ENCODE measurements at places on chromosomes 11 and 22. TPM values are rescaled to one million over a fixed set of nuclear protein-coding genes. Genes with fewer than 3 reads are reported as not detected.

HTR3A gene
- total RNA-seq = not detected

- DNase-seq = no peak
These were observed 88.1 kb downstream of the PIWIL4 start for GRCh38 chr11:94655291-94655690.

GRCh38 chr11:118240999-118241763 is 11.0 kb downstream of the MPZL3 start:
- peak; percentile 65 for DNase-seq

OTOG gene
- total RNA-seq = not detected

- no peak for DNase-seq
These were observed 30.1 kb downstream of the SBF2 start for GRCh38 chr11:10263929-10264328.

DNA sequence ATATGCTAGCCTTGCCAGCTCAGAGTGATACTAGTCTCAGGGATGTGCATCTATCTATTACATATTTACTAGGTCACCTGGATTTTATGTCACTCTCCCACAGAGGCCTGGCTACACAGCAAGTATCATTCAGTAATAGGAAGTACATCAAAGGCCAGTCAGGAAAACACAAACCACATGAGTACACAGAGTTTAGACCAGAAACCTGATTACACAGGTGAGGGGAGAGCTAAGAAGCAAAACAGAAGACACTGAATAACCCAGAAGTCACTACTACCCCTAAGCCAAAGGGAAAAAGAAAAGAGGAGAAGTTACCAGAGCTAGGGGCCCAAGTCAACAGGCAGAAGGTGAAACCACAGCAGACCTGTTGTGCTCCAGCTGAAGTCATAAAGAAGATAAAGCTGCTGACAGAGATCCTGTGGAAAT is 13.3 kb downstream of the LPXN start:
- DNase-seq = no peak

FAM83F gene
- 0.11 TPM for total RNA-seq

SLC22A12 gene
- total RNA-seq = not detected

DNA sequence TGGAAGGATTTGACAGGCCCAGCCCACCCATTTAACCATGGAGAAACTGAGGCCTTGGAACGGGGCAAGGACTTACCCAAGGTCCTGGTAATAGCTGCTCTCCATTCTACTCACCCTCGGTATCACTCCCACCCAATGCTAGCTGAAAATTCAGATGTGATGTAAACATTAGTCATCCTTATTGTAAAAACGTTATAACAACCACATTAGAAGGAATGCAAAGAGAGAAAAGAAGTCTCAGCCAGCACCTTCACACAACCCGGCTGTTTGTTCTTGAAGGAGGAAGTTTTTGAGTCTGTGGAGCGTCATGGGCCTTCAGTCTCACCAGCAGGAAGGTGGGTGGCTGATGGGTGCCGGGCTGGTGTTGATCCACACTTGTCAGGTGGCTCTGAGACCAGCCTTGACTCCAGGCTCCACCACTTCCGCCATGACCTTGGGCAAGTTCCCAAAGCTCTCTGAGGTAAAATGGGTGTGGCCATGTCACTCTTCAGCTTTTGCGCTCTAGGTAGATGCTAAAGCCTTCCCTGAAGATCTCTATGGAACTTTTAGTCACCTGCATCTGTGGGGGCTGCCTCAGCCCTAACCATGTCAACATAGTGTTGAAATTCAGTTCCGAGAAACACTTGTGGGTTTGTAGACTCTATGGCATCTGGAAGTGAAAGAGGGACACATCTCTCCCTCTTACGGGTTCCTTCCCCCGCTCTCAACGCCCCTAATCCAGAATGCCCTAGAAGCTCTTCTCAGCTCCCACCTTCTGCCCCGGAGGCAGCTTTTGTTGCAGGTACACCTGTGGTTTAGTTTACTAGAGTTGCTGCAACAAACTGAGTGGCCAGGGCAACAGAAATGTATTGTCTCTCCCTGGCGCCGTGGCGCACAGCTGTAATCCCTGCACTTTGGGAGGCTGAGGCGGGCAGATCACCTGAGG is 14.8 kb downstream of the CD6 start:
- peak; percentile 82 for DNase-seq

TMEM151A gene
- total RNA-seq = not detected

MUC2 gene
- not detected for total RNA-seq

DNA sequence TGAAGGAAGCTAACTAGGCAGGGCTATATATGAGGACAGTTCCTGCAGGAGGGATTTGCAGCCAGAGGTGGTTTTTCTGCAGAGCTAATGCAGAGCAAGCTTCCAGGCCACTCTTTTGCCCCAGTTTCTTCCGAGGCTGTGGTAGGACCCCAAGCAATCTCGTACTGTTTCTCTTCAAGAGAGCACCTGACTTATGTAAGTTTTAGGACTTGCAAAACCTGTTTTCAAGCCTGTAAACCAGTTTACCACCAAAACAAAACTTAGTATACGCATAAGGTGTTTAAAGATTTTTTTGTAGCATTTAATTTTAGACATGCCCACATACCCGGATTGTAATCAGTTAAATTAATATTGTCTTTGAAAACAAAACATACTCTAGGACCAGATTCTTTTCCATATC is 7.7 kb upstream of the APLP2 start:
- no peak for DNase-seq

DNA sequence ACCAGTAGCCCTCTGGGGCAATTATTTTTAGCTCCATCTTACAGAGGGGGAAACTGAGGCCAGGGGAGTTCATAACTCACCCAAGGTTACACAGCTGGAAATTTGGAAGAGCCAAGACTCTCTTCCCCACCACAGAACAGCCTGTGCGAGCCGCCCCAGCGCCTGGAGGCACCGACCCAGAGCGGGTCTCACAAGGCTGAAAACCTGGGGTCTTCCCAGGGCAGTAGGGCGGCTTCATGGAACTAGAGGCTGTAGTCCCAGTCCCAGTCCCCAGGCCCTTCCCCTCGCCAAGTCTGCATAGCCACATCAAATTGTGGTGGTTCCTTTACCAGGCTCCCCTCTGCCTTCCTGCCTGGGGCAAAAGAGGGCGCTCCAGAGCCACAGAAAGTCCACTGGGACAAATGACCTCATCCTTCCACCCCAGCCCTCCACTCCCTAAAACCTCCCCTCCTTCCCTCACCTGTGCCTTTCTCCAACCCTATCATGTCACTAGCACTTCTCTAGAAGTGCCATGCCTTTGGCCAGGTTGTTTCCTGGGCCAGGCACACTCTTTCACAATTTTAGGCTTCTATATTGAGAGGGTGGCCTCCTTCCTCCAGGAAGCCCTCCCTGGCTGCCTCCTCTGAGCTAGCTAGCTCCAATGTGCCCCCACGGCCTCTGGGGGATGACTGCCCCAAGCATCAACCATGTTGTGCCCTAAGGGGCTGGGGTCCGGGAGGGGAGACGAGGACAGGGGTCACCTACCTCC is 15.2 kb upstream of the CDC42EP1 start:
- peak; percentile 39 for DNase-seq

GDPD5 gene
- total RNA-seq = 14.9 TPM

DNA sequence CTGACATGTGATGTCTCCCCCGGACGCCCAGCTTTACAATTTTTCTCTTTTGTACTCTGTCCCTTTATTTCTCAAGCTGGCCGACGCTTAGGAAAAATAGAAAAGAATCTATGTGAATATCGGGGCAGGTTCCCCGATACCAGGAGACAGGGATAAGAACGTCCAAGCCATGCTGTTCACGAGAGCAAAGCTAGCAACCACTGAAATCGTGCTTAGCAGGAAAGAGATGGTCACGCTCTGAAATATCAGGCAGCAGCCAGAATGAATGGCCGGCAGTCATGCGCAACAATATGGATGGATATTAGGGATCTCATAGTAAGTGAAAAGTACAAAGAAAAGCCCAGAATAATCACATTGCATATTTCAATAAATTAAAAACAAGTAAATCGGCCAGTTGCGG is 3.5 kb downstream of the CRYBB1 start:
- DNase-seq = no peak

GRCh38 chr11:27204529-27204928 is 158.5 kb downstream of the CCDC34 start:
- no peak for DNase-seq

- no peak for DNase-seq
These were observed 10.5 kb downstream of the IGSF22 start for GRCh38 chr11:18715476-18715875.

GRCh38 chr11:112249871-112250610 is 10.6 kb downstream of the PLET1 start:
- DNase-seq = no peak

GRCh38 chr11:27357250-27357649 is 5.8 kb downstream of the CCDC34 start:
- no peak for DNase-seq

ART1 gene
- not detected for total RNA-seq

OR4C6 gene
- not detected for total RNA-seq

DNA sequence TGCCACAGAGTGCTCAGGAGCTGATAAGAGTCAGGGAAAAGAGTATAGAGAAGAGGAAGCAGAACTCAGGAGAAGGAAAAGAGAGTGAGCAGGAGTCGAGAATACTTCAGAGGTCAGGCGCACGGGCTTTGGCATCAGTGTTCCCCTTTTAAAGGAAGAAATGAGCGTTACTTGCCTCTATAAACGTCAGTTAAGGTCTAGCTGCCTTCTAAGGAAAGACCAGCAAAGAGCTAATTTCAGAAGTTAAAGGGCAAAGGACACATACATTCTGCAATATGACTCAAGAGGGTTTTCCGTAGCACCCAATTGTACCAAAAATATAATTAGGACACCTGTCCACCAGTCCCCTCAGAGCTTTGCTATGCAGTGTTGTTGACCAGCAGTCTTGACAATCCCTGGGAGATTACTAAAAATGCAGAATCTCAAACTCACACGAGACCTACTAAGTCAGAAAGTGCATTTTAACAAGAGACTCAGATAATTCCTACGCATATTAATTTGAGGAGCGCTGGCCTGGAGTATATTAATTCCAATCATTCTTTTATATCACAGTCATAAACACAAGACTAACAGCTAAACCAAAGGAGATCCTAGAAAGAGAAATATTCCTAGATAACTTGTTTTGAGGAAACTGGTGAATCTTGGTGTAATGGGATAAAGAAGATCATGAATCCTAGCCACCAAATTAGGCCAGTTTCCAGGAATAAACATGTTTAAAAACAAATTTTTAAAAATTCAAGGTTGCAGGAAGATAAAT is 249.0 kb downstream of the CADM1 start:
- DNase-seq = no peak

DNA sequence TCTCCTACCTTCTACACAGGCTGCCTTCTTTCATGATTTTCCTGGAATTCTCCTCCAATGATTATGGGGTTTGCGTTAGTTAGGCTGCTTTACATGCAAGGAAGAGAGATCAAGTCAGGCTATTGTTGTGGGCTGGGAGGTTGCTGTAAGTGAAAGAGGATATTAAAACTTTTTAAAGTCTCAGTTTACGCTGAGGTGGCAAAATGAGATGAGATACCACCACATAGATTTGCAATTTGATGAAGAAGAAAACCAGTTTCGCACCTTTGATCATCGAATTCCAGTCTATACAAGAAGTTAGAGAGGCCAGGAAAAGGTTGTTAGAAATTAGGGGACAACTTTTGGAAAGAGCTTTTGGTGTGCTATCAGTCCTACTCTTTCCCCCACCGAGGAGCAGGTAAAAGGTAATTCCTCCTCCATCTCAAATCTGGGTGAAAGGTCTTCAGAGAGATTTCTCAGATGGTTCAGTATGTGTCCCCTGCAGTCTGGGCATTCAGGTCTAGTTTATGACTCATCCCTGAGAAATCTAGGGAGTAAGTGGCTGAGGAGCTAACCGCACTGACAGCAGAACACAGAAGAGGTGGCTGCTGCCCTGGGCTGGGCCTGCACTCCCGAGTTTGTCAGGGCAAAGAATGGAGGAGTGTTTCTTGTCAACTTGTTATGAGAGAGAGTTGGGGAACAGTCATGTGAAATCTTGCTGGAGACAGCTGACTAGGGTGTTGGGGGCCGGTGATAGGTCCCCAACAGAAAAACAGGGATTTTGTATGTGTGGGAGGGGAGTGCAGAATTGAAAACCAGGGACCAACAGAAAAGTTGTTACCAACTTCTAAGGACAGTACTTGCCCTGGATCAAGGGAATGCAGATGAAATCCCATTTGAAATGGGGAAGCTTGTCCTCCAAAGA is 34.7 kb downstream of the CCDC83 start:
- no peak for DNase-seq

SMTNL1 gene
- total RNA-seq = not detected

DNA sequence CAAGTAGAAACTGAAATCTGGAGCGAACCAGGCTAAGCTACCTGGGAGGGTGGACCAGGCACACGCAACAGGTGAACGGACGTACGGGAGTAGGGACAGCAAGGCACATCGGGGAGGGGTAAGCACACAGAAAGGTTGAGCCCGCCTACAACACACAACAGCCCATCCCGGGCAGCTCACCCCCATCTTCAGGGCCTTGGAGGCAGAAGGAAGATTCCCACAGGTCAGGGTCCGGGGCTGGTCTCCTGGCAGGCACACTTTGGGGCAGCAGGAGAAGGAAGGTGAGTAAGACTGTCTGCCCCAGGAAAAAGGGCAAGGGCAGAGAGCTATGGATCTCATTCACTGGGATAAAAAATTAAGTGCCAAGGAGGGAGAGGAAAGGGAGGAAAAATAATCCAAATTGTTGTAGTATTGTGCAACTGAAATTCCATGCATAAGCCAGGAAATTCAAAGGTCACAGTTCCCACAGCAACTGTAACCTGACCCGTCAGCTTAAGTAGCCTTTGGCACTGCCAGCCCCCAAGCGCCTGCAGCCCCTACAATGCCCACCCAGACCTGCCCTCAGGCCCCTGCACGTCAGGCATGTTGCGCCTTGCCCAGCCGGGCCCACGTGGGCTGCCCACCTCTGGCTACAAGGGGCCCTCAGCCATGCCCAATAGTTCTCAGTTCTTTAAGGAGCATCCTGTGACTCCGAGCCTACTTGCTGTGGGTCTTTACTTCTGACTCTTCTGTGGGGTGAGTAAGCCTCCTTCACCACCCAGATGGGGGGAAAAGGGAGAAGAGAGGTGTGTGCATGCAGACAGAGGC is 51.8 kb downstream of the MICAL3 start:
- no peak for DNase-seq

- DNase-seq = no peak
These were observed 214.5 kb downstream of the BARX2 start for GRCh38 chr11:129590030-129590752.

DNA sequence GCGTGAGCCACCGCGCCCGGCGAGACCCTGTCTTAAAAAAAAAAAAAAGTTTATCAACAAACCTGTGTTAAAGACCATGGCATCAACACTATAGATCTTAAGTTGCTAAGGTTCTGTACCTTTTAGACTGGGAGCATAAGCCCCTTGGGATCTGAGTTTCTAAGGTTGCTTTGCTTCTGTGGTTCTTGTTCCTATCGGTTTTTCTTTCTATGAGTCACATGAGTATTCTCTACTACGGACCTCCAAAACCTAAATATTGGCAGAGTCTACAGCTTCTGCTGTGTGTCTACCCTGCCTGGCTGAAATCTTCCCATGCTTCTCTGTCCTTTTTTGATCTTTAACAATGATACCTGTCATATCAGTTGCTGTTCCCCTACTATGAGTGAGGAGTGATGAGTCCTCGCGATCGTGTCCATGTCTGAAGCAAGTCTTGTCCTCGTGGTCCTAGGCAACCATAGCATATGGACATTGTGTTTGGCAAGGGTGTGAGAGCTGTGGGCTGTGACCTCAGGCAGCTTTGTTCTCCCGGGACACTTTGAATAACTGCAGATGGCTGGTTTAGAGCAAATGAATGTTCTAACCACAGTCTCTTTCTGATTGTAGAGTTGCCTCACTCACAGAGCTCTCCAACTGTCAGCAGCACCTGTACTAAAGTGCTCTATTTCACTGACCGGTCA is 9.0 kb upstream of the DLAT start:
- DNase-seq = no peak

Data from activated T-helper 2 cell treated with anti-CD3 and anti-CD28 coated beads, Interferon-gamma antibody, Interleukin-2, Interleukin-4, amounts not matched to agents 10 μg/mL and 5 μg/mL and 100 μg/mL, durations not matched to agents 14 hours and 24 hours and 36 hours (primary cell).